Activated CD8-positive, alpha-beta memory T cell treated with anti-CD3 and anti-CD28 coated beads, Interleukin-2, amount 50 U/mL, for 48 hours (primary cell): ENCODE measurements at places on chromosomes 1 and 21.

- DNase-seq: no peak
Measured at GRCh38 chr1:178282949-178283367, 189.1 kb downstream of the RASAL2 start.

- DNase-seq: no peak
Measured at GRCh38 chr1:223022641-223023473, 120.2 kb downstream of the TLR5 start.

GRCh38 chr1:44819608-44820327, 11.4 kb downstream of the BTBD19 start:
- peak; percentile 94 for DNase-seq

DNA sequence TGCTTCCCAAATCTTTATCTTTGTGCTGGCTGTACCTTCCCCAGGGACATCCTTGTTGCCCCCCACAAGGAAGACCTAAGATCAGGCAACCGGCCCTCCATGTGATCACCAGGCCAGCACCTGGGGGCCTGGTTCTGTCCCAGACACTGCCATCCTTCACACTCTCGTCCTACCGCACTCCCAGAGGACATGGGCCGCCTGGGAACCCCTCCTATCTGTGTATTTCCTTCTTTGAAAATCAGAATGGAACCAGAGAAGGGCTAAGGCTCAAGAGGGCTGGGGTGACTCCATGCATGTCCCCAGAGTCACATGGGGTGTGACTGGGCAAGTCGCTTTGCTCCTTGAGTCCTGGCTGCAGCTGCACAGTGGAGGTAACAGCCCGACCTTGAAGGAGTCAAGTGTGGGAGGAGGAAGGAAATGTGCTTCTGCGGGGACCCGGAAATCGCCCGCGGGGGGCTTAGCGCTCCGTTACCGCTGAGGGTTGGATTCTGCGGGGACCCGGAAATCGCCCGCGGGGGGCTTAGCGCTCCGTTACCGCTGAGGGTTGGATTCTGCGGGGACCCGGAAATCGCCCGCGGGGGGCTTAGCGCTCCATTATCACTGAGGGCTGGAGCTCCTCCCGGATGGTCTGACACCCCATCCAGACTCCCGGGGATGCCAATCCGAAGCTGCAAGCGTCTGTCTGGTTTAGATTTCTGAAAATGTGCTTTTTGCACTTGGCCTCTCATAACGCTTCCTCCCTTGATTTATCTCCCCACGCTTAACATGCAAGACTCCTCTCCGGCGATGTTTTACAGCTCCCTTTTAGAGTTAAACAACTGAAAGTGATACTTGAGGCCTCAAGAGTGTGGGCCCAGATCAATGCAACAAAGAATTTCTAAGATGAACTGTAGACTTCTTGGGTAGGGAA, 278.9 kb downstream of the NPHP4 start:
- DNase-seq: peak; percentile 42

DNA sequence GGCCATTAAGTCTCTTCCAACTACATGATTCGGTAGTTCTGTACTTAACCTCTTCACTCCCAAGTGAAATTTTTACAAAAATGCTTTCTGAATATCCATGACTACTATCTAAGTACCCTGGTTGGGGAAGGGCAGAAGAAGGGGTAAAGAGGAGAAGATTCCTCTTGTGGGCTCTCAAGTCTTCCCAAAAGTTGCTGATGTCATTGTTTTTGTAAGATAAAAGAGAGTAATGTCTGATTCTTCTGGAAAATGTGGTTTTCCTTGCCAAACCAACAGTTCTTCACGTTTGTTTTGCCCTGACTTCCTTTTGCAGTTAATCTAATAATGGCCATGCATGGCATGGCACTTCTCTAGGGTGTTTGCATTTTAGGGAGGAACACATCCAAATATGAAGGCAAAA, 34.7 kb upstream of the AK4 start:
- DNase-seq: no peak

- DNase-seq: no peak
Measured at GRCh38 chr1:112557385-112557784, 48.6 kb downstream of the WNT2B start.

DNA sequence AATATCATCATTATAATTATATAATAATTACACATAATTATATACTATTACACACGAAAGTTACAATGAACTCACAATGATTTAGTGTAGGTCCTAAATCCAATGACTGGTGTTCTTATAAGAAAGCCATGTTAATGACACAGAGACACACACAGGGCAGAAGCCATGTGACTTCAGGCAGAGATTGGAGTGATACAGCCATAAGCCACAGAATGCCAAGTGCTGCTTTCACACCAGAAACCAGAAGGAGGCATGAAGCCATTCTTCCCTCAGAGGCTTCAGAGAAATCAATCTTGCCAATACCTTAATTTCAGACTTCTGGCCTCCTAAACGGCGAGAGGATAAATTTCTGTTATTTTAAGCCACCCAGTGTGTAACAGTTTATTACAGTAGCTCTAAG, 147.4 kb upstream of the KRTAP19-8 start:
- DNase-seq: no peak

DNA sequence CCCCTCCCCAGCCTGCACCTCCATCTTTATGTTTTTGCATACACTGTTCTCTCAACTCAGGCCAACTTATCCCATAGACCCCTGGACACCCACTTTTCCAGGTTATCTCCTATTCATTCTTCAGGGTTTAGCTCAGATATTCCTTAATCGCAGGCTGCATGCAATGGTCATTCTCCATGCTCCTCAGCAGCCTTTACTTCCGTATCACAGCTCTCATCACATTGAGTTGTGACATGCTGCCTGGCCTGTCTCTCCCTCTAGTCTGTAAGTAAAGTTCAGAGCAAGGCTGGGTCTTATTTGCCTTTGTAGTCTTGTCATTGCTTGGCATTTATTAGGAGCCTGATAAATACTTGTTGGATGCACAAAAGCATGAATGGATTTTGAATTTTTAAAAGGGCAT, 6.9 kb downstream of the DNAJC6 start:
- no peak for DNase-seq

DNA sequence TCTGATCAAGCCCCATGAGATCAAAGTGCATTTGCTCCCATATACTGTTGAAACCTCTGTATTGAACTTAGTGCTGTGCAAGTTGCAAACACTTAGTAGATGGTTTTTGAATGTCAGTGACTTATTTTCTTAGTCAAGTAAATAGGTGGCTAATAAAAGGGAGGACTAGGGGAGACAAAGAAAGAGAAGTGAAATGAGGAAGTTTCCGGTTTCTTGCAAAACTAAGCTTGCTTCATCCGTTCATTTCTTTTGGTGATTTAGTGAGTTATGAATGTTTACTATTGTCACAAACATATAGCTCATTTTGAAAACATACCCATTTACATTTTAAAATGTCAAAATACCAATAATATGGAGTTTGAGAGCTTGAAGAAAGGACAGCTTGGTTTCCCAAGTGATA, 23.0 kb downstream of the ADAMTS5 start:
- no peak for DNase-seq

- no peak for DNase-seq
Measured at GRCh38 chr1:56320464-56321149, 258.8 kb downstream of the PLPP3 start.

GRCh38 chr1:13763991-13764390, 64.0 kb downstream of the PRDM2 start:
- DNase-seq: no peak

GRCh38 chr1:54290506-54291184, 90.7 kb downstream of the MRPL37 start:
- no peak for DNase-seq

- no peak for DNase-seq
Measured at GRCh38 chr1:9706178-9706577, 54.6 kb downstream of the PIK3CD start.

DNA sequence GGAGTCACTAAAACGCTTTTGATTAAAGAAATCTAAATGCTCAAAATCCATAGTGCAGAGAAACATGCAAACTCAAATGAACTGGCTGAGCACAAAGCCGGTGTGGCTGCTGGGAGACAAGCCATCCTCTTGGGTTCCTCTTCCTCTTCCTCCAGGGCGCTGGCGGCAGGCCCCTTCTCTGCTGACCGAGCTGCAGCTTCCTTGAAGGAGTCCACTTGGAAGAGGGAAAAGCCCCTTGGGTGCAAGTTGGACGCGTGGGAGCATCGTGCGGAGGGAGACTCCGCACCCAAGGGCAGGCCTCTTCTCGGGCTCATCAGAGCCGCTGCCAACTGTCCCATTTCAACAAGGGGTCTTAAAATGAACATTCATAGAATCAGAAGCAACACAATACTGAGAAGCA, 7.9 kb downstream of the CCNL2 start:
- no peak for DNase-seq

DNA sequence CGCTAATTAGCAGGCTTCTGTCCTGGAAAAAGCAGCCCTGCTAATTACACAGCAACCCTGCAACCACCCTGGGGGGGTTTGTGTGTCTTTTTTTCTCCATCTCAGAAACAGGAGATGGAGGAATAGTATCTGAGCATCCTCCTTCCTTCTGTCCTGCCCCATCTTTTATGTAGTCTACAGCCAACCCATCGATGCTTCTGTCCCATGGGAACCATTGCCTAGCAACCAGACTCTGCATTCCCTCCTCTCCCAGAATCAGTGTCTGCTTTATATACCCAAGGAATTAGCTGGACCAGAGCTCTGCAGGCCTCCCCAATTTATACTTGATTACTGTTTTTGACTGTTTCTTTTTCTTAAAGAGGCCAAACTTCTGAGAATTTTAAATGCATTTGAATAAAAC, 35.1 kb downstream of the LRRC38 start:
- DNase-seq: no peak

- no peak for DNase-seq
Measured at GRCh38 chr1:150536836-150537731, 12.1 kb upstream of the ADAMTSL4 start.
